ENCODE measurements at places on chromosomes 7 and 10. TPM values are rescaled to one million over a fixed set of nuclear protein-coding genes. Genes with fewer than 3 reads are reported as not detected.

The NAT16 gene
- not detected for total RNA-seq

The HMX3 gene
- total RNA-seq: not detected

The LARP4B gene
- 53.9 TPM for total RNA-seq

The TRPV6 gene
- total RNA-seq: 0.24 TPM

The ITIH5 gene
- 20.4 TPM for total RNA-seq

The SERPINE1 gene
- total RNA-seq: 41.6 TPM

The GSTO2 gene
- total RNA-seq: 0.92 TPM

The ICA1 gene
- total RNA-seq: 62.5 TPM

The ZNF138 gene
- 6.0 TPM for total RNA-seq

The ABCC2 gene
- 0.53 TPM for total RNA-seq

The HOXA3 gene
- total RNA-seq: 0.68 TPM

The RASA4B gene
- total RNA-seq: 3.2 TPM

The ZCWPW1 gene
- total RNA-seq: 4.9 TPM

The MMRN2 gene
- 38.6 TPM for total RNA-seq

The ARPC1A gene
- total RNA-seq: 112 TPM

The PPP1R17 gene
- total RNA-seq: not detected

The MBL2 gene
- total RNA-seq: not detected

The RBP4 gene
- total RNA-seq: 87.1 TPM

The SLC13A1 gene
- total RNA-seq: not detected

The PNLIP gene
- not detected for total RNA-seq

The TSPAN12 gene
- 46.9 TPM for total RNA-seq

The ENTPD1 gene
- total RNA-seq: 11.8 TPM

The CD36 gene
- 831 TPM for total RNA-seq

The IGF2BP3 gene
- total RNA-seq: 0.60 TPM

The MYPN gene
- 62.2 TPM for total RNA-seq

The NT5C3A gene
- total RNA-seq: 21.2 TPM

The PAPSS2 gene
- total RNA-seq: 14.7 TPM

The MKI67 gene
- total RNA-seq: 0.50 TPM

The NUTM2E gene
- total RNA-seq: not detected

The HTR5A gene
- total RNA-seq: not detected

The SFRP4 gene
- 3.0 TPM for total RNA-seq

The CPA2 gene
- not detected for total RNA-seq

The WDFY4 gene
- 2.6 TPM for total RNA-seq

The CACNB2 gene
- 34.3 TPM for total RNA-seq

The ADAP1 gene
- 8.2 TPM for total RNA-seq

The PODXL gene
- 90.7 TPM for total RNA-seq

The CYP2C18 gene
- 0.15 TPM for total RNA-seq

The CTBP2 gene
- total RNA-seq: 36.8 TPM

The PLEKHS1 gene
- not detected for total RNA-seq

The FOXK1 gene
- total RNA-seq: 22.1 TPM

The DOCK4 gene
- 17.1 TPM for total RNA-seq

The FAM131B gene
- total RNA-seq: 0.29 TPM

The ANKRD2 gene
- total RNA-seq: 11.8 TPM

The VIPR2 gene
- 6.3 TPM for total RNA-seq

The PDGFA gene
- total RNA-seq: 33.9 TPM

The CPED1 gene
- 19.2 TPM for total RNA-seq

The GIMAP2 gene
- total RNA-seq: 7.0 TPM

The AKR1C4 gene
- total RNA-seq: not detected

The AS3MT gene
- total RNA-seq: 8.7 TPM

Measured in left cardiac atrium (tissue), 4 donors.